ENCODE measurements at places on chromosomes 4 and X.

DNA sequence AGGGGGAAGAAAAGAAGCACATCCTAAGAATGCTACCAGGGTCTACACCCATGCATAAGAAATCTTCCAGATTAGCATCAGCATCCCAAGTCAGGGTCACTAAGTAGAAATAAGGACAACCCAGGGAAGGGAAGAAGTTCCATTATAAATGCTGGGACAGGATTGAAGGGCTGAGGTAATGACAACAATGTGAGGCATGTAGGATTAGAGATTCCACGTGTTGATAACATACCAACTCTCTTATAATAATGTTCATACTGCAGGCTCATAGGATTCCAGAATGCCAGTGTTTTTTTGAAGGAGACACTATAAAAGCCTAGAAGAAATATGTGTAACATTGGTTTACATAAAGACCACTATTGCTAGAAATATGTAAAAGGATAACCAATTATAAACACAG lies 201.2 kb downstream of the MID1IP1 start:
- no peak for DNase-seq

DNA sequence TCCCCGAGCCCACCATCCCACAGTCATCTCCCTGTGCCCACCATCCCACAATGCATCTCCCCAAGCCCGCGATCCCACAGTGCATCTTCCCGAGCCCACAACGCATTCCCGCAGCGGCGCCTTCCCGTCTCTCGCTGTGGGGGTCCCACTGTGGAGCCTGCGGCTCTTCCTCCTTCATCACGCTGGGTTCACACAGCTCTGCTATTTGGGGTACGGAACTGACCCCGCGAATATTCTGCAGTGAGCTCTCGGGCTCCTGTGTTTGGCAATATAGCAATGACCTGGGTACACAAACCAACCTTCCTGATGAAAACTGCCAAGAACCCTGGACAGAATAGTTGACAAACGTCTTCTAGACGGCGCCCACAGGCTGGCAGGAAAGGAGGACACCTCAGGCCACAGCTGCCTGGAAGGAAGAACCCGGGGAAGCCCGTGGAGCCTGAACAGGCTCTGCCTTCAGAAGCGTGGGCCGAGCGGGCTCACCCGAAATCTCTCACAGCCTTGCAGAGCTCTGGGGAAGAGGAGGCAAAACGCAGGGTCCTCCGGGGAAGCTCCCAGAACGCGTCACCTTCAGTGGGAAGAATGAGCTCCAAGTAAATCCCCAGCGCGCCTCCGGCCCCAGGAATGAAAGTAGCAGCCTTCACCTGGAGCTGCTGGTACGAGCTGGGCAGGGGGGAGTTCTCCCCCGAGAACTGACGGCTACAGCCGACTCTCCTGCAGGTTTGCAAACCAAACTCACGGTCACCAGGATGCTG lies 22.9 kb downstream of the PPP2R3B start:
- no peak for DNase-seq

DNA sequence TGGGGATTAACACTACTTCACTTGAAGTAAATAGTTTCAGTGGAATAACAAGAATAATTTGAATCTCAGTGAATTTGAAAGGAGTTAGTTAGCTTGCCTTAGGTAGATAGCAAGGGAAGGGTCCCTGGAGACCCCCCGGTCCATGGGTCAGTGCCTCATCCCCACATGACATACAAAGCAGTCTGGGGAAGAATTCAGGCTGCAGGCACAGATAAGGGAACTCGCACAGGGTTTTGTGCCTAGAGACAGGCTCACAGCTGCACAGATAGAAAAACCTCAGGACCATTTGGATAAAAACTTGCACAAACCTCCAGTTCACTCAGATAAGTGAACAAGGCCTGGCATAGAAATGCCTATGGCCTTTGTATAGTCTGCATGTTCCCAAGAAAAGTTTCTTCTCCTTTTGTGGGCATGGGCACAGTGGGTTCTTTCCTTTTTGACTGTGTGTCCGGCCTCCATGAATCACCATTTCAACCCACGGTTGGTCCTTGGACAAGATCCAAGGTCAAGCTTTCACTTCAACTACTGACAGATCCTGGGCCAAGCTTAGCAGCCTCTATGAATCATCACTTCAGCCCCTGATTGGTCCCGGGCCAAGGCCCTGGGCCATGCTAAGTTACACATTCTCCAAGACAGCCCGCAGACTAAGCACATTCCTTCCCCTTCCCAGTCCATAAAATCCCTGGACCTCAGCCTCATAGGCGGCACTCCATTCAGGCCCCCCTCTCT lies 108.3 kb upstream of the KLHL4 start:
- no peak for DNase-seq

DNA sequence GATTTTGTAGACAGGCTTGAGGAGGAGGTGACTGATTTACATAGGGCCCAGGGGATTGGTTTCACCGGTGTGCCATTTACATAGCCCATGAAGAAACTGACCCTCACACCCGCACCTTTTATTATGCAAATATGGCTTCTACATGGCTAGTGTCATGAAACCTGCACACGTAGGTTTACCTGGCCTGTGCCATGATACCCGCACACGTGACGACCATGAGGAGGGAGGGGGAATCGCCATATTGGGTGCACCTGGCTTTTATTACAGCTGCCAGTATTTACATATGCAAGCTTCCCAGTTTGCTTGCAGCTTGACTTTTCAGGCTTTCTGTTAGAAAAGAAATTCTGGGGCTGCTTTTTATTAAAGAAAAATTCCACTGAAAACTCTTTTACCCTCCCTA lies 359.7 kb downstream of the ADAM29 start:
- DNase-seq: no peak

GRCh38 chr4:25502115-25502514 lies 125.1 kb downstream of the ANAPC4 start:
- no peak for DNase-seq

DNA sequence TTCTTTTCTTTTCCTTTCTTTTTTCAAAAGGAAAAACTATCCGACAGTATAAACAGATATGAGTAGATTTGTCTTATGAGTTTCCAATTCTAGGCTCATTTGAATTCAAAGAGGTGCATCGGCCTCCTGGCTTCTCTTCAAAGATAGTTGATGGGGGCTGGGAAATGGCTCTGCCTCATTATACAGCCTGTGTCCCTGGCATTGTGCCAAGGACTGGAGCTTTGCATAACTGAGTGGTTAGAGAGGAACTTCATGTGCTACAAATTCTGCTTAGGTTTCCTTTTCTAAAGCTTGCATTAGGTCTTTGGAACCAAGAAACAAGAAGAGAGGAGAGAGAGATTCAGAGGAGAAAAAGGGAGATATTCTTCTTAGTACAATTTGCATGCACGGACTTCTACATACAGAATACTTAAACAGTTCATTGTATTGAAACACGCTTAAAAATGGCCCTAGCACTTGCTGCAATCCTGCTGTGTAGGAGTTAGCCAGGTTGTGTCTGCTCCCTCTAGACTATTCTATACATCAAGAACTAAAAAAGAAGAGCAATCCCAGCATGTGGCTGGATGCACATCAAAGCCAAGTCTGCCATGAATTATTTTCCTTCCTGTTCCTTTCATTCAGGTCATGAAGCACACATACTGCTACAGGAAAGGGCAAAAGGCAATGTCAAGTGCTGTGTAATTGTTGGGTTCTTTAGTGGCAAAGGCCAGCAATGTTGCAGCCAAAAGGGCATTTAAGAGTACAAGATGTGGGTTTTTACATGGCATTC lies 70.9 kb downstream of the INTS12 start:
- no peak for DNase-seq

DNA sequence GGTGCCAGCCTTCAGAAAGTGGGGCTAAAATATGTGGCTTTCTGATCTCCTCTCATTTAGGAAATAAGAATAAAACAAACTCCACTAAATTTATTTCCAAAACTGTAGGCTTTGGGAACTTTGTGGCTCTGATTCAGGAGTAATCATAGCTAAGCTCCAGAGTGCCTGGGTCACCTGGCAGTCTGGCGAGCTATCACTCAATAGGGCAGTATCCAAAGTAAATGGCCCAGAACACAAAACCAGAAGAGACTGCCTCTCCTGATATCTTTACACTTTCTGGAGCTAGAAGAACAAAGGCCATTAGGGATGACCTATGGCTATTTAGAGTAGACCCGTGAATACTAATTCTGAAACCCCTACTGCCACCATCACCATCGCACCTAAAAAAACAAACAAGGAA lies 17.0 kb upstream of the PPARGC1A start:
- no peak for DNase-seq

GRCh38 chr4:121183989-121184388 lies 19.9 kb upstream of the TNIP3 start:
- no peak for DNase-seq

- DNase-seq: no peak
Observed at GRCh38 chrX:8242431-8243020, 71.5 kb upstream of the VCX2 start.

DNA sequence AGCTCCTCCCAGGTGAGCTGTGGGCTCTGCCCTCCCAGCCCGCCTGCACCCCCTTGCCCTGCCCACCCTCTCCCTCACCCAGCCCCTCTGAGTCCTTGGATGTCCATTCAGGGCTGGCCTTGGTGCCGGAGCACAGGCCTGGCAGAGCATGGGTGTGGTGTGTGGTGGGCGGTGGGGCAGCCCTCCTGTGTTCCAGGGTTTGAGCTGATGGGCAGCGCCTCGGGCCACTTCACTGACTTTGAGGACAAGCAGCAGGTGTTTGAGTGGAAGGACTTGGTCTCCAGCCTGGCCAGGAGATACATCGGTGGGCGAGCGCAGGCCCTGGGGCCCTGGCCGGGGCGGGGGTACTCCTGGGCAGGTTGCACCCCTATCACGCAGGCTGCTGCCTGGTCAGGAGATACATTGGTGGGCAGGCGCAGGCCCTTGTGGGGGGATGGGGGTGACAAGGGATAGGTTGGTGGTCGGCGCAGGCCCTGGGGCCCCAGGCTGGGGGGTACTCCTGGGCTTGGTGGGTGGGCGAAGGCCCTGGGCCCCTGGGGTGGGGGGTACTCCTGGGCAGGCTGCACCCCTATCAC lies 7.6 kb upstream of the SLC26A1 start:
- no peak for DNase-seq

DNA sequence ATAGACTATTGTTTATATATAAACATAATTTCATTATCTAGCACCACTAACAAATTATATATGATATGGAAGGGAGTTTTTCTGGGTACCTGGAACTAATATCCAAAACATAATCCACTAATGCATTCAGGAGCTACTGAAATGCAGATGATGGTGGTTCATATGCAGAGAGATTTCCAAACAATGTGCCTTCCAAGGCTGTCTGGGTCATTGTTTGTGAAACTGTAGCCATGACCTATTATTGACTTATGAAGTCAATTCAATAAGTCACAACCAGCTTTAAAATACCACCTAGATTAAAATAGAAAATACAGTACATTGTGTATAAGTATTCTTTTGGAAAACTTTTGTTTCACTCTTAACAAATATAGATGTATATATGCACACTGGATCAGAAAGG lies 237.0 kb upstream of the PRPS2 start:
- DNase-seq: no peak

GRCh38 chr4:115973768-115974167 lies 860.3 kb upstream of the NDST4 start:
- no peak for DNase-seq

DNA sequence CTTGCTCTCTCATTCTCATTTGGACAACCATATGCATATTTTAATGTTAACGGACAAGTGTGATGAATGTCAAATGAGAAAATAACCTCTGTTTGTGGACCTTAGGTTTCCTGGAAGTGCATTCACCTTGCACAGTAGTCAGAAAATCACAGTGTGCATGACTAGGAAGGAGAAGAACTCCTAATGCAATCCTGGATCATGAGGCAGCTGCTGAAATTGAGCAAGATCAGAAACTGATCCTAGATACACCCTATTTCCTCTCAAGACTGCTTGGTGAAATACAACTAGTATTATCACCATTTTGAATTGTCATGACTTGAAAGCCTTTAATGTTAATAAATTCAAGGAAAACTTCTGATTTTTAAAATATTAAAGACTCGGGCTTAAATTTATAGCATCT lies 1148.9 kb downstream of the STIM2 start:
- no peak for DNase-seq

GRCh38 chr4:143700046-143700415 lies 444 bp downstream of the FREM3 start:
- DNase-seq: no peak

DNA sequence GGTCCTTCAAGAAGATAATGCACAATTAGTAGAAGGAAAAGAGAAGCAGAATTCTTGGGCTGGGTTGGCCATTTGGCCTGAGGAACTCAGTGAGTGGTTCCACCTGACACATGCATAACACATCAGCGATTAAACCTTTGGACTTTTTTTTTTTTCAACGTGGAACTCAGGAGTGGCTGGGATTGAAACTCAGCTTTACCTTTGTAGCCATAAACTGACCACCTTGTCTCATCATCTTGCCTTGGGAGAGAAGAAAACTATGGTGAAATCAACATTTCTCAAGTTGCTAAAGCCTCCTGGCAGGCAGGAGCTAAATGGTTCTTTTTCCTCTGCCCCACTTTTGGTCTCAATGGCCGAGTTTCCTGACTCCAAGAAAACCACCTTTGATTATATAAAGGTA lies 16.3 kb downstream of the PTTG2 start:
- no peak for DNase-seq

DNA sequence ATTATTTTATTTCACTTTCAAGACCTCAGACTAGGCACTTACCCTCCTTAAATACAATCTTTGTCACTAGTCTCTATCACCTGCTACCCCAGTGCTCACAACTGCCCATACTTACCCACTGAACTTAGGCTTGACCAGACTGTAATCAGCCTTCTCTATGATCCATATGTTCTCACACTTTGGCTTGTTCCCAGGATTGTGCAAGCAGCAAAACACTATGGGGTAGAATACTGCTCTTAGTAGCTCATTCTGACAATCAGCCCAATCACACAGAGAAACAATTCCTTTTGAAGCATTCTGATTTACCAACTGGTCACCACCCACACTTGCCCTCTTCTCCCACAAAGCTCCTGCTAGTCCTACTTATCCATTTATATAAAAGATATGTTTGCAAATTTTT lies 878.3 kb downstream of the FSTL5 start:
- DNase-seq: no peak

GRCh38 chrX:154733066-154733425 lies 17.8 kb downstream of the GAB3 start:
- DNase-seq: no peak

DNA sequence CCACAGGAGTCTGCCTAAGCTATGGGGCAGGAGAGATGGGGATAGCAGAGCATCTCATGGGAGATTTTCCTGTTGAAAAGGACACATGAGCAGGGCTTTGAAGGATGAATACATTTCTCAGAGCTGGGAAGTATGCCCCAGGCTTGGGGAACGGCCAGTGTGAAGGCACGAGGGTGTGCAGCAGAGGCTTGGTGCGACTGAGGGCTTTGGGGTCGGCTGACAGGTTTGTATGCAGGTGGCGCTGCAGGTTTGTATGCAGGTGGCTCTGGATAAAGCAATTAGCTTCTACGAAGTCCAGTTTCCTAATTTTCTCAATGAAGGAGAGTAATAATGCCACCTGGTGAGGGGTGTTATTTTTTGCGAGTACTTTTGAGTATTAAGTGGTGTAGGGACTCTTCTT lies 6.8 kb upstream of the KIAA0232 start:
- DNase-seq: no peak

GRCh38 chr4:88939697-88940096 lies 117.3 kb downstream of the FAM13A start:
- DNase-seq: no peak

- DNase-seq: no peak
Observed at GRCh38 chr4:156497486-156497885, 474.1 kb downstream of the PDGFC start.

GRCh38 chr4:10118048-10119004 lies 1.7 kb upstream of the WDR1 start:
- no peak for DNase-seq

GRCh38 chr4:1043651-1044468 lies 32.4 kb downstream of the FGFRL1 start:
- no peak for DNase-seq
